Ovary (tissue), 10 donors: ENCODE measurements at places on chromosomes 3 and 15. TPM values are rescaled to one million over a fixed set of nuclear protein-coding genes. Genes with fewer than 3 reads are reported as not detected.
A peak's percentile ranks its signal among the peaks of the same experiment; 100 is the strongest.

The C3orf38 gene
- 22.1 TPM for polyA plus RNA-seq

- no peak for DNase-seq
Measured at GRCh38 chr3:181713676-181714612, 2.2 kb downstream of the SOX2 start.

GRCh38 chr15:38320866-38321265 is 68.2 kb downstream of the SPRED1 start:
- no peak for DNase-seq

GRCh38 chr15:41666353-41666920 is 6.2 kb downstream of the MGA start:
- DNase-seq, result no peak

- DNase-seq, result no peak
Measured at GRCh38 chr3:22713936-22714335, 489.2 kb upstream of the UBE2E2 start.

The BAHD1 gene
- 14.8 TPM for polyA plus RNA-seq

The CLEC3B gene
- 63.5 TPM for polyA plus RNA-seq

GRCh38 chr15:70316059-70316600 is 218.4 kb upstream of the TLE3 start:
- no peak for DNase-seq

The FAM107A gene
- polyA plus RNA-seq, result 14.0 TPM

GRCh38 chr3:29565236-29565635 is 284.4 kb downstream of the RBMS3 start:
- DNase-seq, result no peak

DNA sequence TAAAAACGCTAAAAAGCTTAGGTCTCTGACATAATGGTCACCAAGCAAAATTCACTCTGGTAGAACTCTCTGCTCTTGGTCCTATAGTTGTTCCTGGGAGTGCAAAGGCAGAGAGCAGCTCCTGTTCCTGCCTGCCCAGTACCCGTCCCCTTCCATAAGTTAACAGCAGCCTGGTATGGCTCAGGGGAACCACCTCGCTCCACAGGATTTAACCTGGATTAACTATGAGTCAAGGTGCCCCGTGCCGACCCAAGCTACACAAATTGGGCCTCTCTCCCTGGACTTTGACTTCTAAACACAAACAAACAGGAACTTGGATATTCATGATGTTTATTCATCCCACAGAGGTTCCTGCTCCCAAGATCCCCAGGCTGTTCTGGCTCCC is 32.1 kb downstream of the SCAP start:
- DNase-seq, result no peak

GRCh38 chr15:89760303-89761008 is 9.4 kb upstream of the MESP1 start:
- peak; percentile 76 for DNase-seq

The NR2F2 gene
- polyA plus RNA-seq, result 392 TPM

- DNase-seq, result no peak
Measured at GRCh38 chr3:72078676-72079368, 293.9 kb upstream of the PROK2 start.

DNA sequence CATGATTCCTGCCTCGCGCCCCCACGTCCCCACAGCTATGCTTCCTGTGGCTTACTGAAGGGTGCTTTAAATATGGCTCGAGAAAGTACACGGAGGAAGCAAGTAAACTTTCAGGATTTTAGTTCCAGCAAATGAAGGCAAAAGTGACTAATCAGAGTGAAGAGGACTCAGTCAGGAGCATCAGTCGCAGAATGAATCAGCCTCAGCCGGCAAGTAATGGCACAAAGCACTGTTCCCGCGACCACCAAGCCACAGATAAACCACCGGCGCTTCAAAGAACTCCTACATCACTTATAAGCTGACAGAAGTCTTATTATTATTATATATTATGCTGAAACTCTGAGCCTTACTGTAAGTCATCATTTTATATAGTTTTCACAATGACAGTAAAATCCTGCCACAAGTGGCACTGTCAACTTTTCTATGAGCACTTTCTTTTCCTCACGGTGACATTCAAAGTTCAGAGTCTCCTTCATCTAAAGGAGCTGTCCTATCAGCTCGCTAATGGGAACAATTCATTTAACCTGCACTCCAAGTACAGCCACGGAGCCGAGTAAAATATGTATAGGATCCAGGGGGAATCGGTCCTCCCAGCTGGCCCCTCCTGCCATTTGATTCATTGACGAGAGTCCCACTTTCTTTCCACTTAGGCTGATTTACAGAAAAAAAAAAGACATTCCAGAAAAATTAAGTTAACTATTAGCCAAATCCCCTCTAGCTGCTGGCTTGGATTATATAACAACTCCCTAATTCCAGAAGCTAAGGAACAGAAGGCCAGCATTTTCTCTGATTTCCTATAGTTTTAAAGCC is 217.0 kb upstream of the ICE2 start:
- no peak for DNase-seq

The MED12L gene
- polyA plus RNA-seq, result 0.15 TPM

DNA sequence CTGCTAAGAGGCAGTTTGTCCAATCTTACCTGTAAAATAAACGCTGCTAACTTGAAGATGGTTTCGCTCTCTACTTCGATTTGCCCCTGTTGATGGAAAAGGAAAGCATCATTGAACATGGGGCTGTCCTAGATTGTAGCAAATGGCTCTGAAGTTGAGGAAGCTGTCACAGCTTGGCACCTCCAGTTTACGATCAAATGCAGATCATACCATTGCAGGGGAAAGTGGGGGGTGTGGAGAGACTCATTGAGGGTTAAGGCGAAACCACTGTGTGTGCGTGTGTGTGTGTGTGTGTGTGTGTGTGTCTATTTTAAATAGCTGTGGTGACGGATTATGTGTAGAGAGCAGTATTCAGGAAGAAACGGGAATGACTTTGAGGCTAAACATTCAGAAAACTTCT is 127.6 kb upstream of the LMOD3 start:
- DNase-seq, result no peak

DNA sequence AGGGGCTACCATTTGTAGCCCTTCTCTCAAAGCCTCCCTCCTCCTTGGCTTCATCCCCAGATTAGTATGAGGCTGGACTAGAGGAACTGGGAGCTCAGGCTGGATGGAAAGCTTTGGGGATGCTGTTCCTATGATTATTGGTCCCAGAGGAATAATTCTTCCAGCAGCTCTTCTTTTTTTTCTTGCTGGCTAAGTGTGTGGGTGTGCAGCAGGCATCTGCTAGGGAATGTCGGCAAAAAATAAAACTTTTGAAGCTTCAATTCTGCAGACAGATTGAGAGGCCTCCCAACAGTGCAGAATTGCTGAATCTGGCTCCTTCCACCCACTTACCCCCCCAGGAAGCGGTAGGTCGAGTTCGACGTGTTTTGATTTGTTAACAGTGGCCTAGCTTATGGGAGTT is 138.5 kb upstream of the ANKRD28 start:
- DNase-seq, result no peak

The DISP2 gene
- 8.2 TPM for polyA plus RNA-seq

The CCDC33 gene
- 0.10 TPM for polyA plus RNA-seq

The CACNA1D gene
- 2.2 TPM for polyA plus RNA-seq

- no peak for DNase-seq
Measured at GRCh38 chr3:72460205-72461174, 387.8 kb downstream of the SHQ1 start.

DNA sequence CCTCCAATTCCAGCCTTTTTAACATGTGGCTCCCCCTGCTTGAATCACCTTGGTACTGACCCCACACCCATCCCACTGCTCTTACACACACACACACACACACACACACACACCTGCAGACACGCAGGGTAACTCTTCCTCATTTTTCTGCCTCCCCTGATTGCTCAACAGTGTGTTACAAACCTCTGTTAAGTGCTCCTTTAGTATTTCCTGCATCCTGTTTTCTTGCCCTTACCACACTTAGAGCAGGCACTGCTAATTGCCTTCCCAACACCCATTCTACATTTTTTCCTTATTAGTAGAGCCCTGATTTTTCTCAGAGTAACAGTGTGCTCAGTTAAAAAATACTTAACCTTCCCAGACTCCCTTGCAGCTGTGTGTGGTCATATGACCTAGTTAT is 184.0 kb downstream of the EBLN2 start:
- no peak for DNase-seq

GRCh38 chr15:45268135-45268534 is 16.1 kb downstream of the SLC28A2 start:
- DNase-seq, result no peak

The MKRN3 gene
- polyA plus RNA-seq, result 0.38 TPM

GRCh38 chr3:172289583-172289982 is 158.7 kb downstream of the GHSR start:
- DNase-seq, result no peak

GRCh38 chr15:73927476-73928240 is 1.4 kb downstream of the LOXL1 start:
- DNase-seq, result peak; percentile 56

The CHP1 gene
- polyA plus RNA-seq, result 24.8 TPM

DNA sequence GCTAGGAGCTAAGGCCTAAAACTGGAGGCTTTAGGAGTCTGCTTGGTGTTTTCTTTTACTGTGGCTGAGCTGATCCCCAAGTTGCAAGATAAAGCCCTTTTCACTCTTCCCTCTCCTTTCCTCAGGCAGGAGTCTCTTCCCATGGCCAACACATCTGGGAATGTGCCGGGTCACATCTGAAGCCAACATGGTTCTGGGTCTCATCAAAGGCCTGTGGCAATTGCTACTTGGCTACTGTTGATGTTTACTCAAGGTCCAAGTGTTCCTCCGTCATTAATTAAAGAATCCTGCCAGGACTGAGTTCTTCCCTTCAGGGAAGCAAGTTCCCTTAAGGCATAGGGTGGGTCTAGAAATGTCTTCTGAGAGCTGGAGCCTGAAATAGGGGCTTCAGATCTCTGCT is 230.2 kb downstream of the GBE1 start:
- no peak for DNase-seq

DNA sequence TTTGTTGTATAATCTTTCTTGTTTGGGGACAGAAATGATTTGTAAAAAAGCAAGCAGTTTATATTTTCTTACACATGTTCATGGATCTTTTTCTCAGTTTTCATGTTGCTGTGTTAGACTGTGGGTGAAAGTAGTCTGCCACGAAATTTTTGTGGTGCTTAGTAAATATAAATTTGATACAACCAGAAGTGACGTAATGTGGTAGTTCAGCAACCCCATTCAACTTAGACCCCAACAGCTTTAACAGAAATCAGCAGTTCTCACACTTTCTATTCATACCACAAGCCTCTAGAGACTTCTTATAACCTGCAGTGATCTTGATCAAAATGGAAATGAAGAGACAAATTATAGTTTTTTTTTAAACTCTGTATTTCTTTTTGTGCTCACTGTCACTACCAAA is 120.2 kb upstream of the IGSF10 start:
- no peak for DNase-seq

DNA sequence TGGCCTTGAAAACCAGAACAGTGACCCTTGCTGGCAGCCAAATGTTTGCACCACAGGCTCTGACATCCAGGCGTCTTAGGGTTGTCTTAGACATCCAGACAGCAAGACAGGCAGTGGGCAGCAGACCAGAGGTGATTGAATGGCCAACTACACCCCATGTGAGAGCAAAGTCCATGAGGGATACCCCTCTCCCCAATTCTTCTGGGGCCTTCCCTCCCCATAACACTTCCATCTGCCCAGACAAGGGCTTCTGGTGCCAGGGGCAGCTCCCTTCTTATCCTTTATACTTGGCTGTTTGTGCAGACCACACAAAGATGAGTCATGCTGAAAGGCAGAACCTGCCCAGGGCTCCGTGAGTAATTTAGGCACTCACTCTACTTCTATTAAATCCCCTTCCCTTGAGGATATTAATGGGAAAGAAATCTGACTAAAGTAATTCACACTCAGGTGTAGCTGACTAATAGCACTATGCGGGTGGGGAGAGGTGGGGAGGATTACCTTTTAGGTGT is 257.9 kb downstream of the UACA start:
- DNase-seq, result no peak

The TGM5 gene
- not detected for polyA plus RNA-seq

The TAGLN3 gene
- not detected for polyA plus RNA-seq

GRCh38 chr3:160574636-160575035 is 9.3 kb upstream of the KPNA4 start:
- no peak for DNase-seq

DNA sequence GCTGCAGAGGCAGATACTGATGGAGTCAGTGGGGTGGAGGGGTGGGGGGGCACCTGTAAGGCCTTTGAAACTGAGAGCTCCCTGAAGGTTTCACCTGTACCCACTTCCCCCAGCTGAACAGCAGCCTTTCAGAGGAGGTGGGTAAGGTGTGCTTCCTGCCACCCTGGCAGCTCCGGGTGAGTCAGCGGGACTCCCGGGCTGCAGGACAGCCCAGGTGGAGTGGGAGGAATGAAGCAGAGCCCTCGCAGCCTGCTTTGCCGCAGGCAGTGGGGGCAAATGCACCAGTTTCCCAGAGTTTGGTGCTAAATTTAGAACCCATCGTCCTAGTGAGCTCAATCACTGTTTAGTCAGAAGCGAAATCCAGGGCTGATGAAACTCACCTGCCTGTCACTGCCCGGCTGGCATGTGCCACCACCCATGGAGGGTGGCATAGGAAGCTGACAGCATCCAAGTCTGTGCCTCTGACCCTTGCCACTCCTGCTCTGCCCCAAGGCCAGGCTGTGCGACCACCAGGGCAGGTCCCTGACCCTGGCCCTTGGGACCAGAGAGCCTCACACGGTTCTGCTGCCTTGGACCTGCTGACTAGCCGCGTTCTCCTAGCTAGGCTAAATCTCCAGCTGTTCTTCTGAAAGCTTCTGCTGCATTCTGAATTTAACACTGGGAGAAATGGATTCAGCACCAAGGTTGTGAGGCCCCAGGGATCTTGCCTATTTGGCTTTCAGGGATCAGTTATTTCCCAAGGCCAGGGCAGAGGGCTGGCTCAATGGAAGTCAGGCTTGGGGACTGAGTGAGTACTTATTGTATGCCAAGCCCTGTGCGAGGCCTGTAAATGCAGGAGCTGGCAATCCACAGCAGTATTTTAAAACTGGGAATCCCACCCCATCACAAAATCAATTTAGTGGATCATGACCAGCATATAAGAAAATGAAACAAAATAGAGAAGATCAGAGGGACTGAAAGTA is 67.3 kb upstream of the RASGRF1 start:
- no peak for DNase-seq

DNA sequence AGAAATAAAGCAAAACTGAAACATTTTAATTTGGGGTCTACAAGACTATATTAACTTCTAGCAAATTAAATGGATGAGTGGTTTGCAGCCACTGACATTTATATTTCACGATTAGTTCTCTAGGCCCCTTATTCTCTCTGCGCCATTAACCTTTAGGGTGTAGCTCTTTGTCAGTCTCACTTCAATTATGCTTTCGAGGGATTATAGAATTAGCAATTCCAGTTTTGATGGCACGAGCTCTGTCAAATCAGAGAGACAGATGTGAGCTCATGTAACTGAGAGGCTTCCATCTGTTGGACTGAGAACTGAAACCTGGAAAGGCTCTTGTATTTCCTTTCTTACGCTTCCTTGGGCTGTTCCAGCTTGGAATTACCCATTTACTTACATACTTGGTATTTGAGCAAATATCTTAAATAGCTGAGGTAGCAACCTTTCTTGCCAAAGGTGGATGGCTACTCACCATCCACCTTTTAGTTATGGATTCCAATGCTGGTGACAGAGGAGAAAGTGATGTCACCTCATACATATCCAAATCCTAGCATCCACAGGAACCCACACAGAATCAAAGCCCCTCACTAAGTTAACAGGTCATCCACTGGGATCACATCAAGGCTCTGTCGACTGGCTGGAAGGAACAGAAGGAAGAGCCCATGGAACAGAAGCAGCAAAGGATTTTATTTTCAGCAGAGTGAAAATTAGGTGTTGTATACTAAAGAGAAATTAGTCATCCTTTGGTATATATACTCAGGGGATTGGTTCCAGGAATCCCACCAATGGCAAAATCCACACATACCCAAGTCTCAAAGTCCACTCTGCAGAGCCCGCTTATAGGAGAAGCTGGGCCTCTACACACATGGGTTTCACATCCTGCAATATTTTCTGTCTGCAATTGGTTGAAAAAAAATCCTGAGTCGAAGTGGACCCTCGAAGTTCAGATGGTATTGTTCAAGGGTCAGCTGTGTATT is 20.8 kb downstream of the VGLL4 start:
- no peak for DNase-seq

The GOLGA6L7 gene
- not detected for polyA plus RNA-seq
